ENCODE measurements at places on chromosomes 11 and 22.
A peak's percentile ranks its signal among the peaks of the same experiment; 100 is the strongest.

- DNase-seq, result no peak
These were observed 36.3 kb downstream of the PLEKHA7 start for GRCh38 chr11:16977994-16978315.

DNA sequence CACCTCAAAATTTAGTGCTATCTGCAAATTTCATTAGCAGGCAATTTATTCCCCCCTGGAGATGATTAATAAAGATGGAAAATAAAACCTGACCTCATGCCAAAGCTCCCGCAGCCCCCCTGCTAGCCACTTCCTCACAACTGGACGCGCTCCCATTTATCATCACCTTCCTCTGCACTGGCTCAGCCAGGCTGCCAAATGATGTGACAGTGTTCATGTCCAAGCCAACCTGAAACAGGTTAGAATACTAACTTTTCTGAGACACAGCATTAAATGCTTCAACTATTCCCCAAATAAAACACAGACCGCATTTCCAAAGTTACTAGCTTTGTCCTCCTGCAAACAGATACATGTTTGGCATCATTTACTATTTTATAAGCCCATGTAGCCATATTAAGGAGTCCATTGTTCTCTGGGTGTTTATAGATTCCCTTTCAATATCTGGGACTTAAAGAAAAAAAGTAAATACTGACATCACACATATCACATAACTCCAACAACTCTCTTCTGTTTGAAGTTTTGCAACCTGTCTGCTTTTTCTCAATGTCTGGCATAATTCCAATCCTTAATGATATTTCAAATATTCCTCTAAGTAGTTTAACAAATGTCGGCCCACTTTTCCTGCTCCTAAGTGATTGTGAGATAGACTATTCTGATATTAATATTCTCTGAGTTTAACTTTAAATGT, 829.7 kb upstream of the FAT3 start:
- peak; percentile 79 for DNase-seq

DNA sequence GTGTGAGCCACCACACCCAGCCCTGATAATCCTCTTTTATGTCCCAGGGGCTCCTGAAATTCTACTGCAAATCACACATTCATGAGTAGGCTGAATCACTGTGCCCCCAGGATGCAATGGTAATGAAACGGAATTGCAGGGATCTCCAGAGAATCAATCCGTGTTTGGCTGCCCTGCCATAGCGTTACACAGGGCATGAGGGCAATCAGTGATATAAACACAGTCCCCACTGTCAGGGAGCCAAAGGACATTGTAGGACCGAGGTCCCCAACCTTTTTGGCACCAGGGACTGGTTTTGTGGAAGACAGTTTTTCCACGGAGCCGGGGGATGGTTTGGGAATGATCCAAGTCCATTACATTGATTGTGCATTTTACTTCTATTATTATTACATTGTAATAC, 9.0 kb upstream of the PLA2G6 start:
- DNase-seq, result no peak

GRCh38 chr11:114105611-114106010, 46.1 kb downstream of the ZBTB16 start:
- no peak for DNase-seq

- no peak for DNase-seq
These were observed at the start of gene C1QTNF5 for GRCh38 chr11:119340335-119341221. TSS of gene C1QTNF5 (minus strand) at chr11:119340883. CDS start at chr11:119340397, 486 bp downstream.

GRCh38 chr22:23909296-23909898, 15.2 kb downstream of the MIF start:
- no peak for DNase-seq

DNA sequence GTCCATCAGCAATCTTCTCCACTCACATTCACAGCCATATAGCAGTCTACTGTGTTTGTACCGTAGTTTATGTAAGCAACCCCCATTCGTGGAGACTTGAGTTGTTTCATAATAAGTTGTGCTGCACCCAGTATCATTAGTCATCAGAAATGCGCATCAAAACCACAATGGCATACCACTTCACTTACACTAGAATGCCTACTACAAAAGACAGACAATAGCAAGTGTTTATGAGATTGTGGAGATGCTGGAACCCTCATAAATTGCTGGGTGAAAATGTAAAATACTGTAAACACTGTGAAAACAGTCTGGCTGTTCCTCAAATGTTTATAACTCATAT, 133.3 kb downstream of the ATXN10 start:
- no peak for DNase-seq

DNA sequence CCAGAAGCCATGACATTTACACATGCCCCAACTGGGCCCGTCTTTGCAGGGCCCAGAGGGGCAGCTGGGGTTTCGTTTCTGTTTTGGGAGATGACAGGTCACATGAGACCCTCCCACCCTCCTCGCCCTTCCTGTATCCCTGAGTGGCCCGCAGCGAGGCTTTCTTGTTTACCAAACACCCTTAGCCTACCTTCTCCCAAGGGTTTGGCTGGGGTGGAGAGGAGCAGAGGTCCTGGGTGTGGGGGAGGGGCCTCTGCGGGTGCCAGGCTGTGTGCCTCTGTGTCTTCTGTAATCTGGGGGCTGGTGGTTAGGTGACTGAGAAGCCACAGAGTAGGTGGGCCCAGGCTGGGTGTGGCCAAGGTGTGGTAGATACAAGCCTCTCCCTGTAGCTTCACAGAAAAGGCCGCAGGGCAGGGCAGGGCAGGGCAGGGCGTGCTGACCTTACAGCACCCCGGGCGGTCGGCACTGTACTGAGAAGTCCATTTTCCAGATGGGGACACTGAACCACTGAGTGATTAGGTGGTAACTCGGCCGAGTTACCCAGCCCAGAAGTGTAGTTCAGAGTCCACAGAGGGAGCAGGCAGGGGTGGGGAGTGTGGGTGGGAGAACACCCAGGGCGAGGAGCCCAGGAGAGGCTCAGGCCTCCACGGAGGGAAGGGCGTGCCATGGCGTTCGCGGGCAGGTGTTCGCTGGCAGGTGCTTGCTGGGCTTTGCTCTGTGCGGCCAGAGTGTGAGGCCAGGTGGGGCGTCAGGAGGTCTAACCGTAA, 8.7 kb downstream of the PRR5 start:
- DNase-seq, result peak; percentile 70

GRCh38 chr22:41620589-41621098, at the start of gene DESI1:
TSS of gene DESI1 (minus strand) at chr22:41621043. CDS start at chr22:41620839, 204 bp downstream.
- peak; percentile 61 for DNase-seq

DNA sequence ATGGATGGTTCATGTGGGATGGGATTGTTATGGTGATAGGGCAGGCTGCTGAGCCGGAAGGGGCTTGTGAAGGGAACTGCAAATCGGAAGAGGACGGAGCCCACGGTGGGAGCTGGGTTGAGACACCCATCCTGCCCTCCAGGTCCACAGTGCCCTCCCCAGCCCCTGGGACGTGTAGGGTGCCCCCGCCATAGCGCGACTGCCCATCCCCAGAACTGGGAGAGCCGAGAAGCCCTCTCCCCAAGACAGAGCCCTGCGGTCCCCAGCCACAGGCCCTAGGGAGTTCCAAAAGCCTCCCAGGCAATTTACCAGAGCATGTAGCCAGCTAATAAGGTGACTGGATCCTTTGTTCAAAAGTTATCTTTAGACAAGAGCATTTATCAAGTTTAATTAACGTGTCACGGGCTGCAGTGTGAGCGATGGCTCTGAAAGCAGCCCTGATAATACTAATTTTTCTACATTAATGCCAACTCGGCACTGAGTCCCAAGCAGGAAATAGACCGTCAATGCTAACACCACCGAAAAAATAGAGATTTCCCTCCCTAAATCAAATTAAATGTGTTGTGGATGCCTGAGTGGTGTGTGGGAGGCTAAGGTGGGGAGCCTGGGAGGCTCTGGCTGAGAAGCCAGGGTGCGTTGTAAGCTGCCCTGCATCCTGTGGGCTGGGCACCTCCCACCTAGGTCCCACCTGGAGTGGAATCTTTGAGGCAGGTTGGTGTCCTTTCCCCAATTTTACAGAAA, 76.8 kb upstream of the RTL6 start:
- no peak for DNase-seq

- DNase-seq, result peak; percentile 76
These were observed 28.6 kb upstream of the RASL10A start for GRCh38 chr22:29344137-29344536.

DNA sequence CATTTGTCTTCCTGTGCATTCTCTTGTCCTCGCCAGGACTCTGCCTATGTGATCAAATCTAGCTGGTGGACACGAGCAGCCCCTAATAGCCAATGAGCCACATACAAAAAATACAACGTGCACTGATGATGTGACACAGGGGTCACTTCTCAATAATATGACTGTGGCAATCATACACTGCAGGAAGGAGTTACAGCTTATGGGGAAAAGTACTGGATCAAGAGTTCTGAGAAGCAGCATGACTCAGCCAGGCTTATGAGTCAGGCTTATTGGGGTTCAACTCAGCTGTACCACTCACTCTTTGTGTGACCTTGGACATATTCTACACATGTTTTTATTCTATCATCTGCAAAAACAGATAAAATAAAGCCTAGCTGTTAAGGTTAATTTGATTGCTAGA, 889.4 kb upstream of the TENM4 start:
- no peak for DNase-seq
